ENCODE measurements at places on chromosomes 5 and 9.

DNA sequence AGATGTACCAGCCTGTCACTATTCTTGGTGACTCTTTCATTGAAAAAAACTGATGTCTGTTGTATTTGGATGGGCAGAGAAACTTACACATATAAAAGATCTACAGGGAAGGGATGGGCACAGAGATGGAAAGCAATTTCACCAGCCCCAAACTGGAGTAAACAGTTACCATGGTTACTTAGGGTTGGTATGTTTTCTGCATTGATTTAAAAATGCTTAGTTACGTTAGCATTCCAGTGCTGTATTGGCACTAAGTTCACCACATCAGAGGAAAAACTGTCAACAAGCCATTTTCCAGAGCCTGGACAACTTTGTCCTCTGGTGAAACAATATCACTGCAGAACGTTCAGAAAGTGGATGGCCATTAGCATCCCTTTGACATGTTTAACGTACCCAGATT, 28.0 kb downstream of the MARCHF3 start:
- DNase-seq, result no peak

GRCh38 chr5:110965773-110966581, 105.5 kb upstream of the TSLP start:
- no peak for DNase-seq

DNA sequence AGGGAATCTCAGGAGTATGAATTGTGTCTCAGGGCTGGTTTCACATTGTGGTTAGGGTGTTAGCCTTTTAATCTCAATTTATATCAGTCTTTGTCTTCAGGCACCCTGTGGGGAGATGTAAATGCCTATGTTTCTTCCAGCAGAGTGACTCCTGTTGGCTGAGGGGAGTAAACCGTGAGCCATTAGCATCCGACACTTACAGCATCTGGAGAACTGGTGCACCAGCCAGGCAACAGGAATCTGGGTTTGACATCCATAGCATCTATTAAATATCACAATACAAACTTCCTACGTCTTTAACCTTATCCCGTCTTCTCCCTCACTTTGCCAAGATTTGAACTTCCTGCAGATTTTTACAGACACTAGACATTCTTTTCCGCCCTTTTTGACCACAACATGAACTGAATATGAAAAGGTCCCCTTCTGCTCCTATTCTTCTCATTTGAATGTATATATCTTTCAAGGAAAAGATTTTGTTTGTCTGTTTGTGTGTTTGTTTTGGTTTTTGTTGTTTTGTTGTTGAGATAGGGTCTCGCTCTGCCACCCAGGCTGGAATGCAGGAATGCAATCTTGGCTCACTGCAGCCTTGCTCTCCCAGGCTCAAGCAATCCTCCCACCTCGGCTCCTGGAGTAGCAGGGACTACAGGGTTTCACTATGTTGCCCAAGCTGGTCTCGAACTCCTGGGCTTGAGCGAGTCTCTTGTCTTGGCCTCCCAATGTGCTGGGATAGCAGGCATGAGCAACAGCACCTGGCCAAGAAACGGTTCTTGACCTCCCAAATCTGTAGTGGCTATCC, 626.2 kb downstream of the TLR4 start:
- no peak for DNase-seq

GRCh38 chr5:124665035-124665434, 81.4 kb downstream of the ZNF608 start:
- DNase-seq, result no peak

DNA sequence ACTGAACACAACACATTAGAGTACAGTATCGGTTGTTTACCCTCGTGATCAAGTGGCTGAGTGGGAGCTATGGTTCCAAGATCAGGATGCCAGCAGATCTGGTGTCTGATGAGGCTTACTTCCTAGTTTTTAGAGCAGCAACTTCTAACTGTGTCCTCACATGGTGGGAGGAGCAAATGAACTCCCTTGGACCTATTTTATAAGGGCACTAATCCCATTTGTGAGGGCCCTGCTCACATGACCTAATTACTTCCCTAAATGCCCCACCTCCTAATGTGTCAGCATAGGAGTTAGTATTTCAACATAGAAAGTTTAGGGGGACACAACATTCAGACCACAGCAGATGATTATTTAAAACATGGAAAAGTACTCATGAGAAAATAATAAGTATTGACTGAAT, 111.8 kb downstream of the GCNT1 start:
- no peak for DNase-seq

DNA sequence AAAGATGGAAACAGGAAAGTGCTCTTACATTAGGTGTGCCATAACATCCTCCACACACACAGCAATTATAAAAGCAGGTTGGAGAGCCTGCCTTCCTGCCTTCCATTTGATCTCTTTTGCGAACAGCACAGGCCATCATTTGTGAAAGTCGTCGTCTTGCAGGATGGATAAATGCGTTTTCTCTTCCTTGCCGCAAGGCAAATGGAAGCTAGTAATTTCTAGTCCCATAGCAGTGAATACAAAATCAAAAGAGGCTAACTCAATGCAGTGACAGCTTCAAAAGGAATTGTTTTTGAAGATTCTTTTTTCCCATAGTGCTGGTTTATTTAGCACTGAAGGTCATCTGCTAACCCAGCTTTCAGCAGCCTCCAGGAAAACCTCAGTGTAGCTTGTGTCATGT, 178.8 kb downstream of the GIN1 start:
- DNase-seq, result no peak

DNA sequence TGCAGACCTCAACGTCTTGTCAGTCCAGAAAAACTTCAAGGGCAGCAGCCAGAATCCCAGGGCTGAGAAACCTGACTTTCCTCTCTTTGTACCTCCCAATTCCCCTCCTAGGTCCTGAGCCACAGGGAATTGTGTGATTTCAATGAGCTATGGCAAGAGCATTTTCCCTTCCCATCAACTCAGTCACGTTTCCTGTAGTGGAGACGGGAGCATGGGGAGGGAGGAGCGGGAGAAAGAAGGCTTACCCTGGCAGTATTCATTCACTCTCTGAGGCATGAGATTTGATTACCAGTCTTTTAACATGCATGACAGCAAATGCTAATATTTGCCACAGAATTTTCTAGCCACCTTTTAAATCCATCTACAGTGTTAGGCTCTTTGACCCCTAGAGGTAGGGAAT, 109.4 kb upstream of the TBCA start:
- no peak for DNase-seq
